ENCODE measurements at places on chromosomes 12 and 14.

DNA sequence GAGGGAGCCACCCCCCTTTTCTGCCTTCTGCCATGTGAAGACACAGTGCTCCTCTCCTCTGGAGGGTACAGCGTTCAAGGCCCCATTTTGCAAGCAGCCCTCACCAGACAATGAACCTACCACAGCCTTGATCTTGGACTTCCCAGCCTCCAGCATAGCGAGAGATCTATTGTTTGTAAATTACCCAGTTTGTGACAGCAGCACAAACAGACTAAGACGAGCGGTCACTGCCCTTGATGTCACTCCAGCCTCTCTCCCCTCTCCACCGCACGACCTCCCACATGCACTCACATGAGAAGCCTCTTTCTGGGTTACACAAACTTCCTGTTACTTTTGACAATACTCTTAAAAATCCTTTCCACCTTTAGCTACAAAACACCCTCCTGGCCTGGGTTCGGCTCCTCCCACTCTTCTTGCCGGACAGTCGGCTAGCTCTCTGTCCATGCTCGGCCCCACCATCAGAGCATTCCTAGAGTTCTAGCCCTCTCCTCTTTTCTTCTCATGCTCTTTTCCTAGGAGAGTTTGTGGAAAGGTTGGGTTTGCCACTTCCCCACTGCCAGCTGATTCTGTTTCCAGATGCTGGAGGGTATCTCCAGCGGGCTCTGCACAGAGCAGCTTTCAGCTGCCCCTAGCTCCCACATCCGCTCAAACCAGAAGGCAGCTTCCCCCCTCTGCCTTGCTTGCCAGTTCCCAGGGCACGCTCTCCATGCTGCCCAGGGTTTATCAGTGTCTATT lies 124.3 kb downstream of the FOXN3 start:
- DNase-seq, result no peak

GRCh38 chr12:71626768-71627167 lies 36.9 kb downstream of the ZFC3H1 start:
- no peak for DNase-seq

- no peak for DNase-seq
Observed at GRCh38 chr12:90301561-90302133, 593.0 kb upstream of the ATP2B1 start.

DNA sequence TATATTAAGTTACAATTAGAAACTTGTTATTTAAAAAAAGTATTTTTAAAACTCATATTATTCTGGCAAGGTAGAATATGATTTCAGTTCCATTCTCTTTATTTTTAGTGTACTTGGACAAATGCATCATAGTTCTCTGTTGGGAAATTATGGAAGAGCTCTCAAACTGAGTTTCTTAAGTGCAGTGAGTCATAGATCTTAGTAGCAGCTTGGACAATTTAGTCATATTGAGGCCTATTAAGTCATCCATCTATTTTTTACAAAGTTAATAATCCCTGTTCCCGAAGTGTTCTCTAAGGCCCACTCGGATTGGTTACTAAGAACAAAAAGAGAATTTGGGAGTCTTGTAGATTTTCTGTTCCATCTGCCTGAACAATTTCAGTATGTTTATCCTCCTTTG lies 113.9 kb downstream of the ANO4 start:
- no peak for DNase-seq

DNA sequence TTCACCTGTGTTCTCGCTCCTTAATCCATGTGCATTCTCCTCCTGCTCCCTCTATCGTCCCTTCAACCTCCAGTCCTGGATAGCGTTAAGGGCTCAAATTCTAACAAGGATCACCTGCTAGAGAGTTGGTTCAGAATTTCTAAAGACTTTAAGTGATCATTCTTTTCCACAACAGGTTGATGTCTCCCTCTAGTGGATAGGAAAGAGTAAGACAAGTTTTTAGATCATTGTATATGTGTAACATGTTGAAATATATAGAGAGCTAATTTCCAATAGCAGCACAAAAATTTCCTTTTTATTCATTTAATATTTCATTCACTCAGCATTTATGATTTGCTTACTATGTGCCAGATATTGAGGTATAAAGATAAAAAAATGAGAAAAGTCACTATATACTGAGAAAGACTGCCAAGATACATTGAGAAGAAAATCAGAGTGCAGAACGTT lies 9.3 kb upstream of the ESR2 start:
- DNase-seq, result peak; percentile 89

DNA sequence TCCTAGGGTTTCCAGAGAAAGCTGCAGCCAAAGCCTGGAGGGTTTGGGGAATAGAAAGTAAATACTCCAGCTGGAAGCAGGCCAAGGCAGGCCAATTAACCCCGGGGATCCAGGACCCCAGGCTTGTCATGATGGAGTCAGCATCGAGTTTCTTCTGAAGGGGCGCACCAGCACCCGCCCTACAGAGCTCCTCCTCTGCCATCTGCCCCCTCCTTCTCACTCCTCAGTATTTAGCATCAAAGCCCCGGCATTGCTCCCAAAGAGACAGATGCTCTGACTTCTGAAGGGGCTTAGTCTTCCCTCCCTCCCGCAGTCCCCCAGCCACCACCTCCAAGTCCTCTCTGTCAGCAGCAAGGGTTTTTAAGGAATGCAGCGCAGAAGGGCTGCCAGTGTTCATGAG lies 285.1 kb upstream of the NOS1 start:
- peak; percentile 57 for DNase-seq

GRCh38 chr14:99758121-99758821 lies 34.9 kb upstream of the EML1 start:
- no peak for DNase-seq

All from NCI-H2227 treated with DMSO at 0.1 percent for 48 hours (cell line).